Activated CD8-positive, alpha-beta memory T cell treated with anti-CD3 and anti-CD28 coated beads for 4 hours (primary cell): ENCODE measurements at places on chromosomes 6 and 20.

- DNase-seq = no peak
Measured at GRCh38 chr6:45118754-45119153, 209.4 kb upstream of the RUNX2 start.

- DNase-seq = no peak
Measured at GRCh38 chr6:37212268-37212667, 42.3 kb downstream of the PIM1 start.

DNA sequence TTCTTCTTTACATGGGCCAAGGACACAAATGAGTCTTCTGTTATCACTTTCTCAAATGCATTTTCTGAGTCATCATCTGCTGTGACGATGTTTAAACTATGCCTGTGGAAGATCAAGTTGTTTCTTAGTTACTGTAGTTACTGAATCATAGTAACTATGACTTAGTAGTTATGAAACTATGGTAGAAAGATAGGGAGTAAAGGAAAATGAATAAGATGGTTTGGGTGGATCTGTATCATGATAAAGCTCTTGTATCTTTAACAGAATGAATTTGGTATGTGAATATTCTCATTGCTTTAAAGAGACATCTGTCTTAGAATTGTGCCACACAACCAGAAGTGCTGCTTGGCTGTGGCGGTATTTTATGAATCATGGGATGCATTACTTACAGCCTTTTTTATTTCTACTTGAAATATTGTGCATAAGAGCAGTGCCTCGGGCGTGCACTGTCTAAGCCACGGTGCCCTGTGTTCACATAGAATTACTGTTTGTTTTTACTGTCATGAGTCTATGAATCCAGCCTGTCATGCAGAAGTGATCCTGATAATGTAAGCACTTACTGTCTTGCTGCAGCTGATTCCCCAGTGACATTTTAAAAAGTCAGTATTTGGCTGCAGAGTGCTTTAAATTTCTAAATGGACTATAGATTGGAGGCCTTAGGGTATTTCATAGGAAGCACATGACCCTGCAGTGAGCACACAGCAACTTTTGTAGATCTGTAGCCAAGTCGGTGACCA lies 215.2 kb downstream of the TMEM242 start:
- DNase-seq = no peak

DNA sequence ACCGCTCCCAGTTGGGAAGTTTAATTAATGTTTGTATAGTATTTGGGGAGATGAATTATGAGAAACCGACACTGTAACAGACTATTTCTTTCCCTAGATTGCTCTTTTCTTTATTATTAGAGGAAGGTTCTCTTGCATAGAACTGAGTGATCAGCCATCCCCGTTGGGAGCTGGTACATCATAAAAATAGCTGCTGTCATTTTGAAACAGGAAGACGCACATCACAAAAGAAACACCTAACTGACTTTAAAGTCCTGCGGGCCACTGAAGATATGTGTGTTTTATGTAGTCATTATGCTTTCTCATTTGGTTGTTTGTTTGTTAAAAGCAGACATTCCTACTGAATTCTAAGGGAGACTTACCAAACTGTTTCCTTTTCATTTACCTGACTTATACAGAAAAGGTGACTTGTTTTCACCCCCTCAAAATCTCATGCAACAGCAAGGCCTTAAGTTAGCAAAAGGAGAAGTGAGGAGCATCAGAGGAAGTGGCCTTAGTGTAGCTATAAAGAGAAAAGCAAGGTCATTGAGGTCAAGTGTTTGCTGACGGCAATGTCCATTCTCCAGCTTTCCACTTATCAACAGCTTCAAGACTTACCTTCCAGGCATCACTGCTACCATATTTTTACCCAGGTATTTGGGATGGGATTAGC lies 91.0 kb downstream of the PKHD1 start:
- DNase-seq = no peak

- no peak for DNase-seq
Measured at GRCh38 chr20:34689486-34689885, 12.6 kb upstream of the PIGU start.

DNA sequence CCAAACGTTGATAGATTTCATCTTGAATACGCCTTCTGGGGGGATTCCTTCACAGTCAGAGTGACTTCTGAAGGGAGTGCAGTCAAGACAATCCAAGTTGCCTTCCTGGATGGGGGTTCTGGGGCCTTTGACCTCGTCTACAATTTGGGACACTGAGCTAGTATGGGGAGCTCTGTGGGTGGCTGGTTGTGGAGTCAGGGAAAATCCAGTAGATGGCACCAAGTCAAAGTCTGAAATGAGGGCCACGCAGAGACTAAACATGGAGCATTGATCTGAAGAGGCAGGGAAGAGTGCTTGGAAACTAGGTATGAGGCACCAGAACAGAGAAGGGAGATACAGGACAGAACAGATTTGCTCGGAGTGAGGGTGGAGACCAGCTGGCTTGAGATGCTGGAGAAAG lies 43.6 kb upstream of the CCN6 start:
- DNase-seq = no peak

GRCh38 chr6:16735014-16735413 lies 26.2 kb downstream of the ATXN1 start:
- no peak for DNase-seq
